ENCODE measurements at places on chromosomes 2 and 18.

GRCh38 chr2:214226061-214226460 is 184.8 kb upstream of the VWC2L start:
- DNase-seq: no peak

DNA sequence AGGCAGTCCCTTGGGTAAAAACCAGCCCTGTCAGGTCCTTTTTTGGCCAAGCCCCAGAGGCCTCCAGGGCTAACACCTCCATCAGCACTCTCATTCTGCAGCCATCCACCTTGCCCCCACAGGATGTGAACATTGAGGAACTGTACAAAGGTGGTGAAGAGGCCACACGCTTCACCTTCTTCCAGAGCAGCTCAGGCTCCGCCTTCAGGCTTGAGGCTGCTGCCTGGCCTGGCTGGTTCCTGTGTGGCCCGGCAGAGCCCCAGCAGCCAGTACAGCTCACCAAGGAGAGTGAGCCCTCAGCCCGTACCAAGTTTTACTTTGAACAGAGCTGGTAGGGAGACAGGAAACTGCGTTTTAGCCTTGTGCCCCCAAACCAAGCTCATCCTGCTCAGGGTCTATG is 7.3 kb downstream of the IL1F10 start:
- no peak for DNase-seq

- DNase-seq: no peak
These were observed 2019.4 kb upstream of the PIK3C3 start for GRCh38 chr18:39935598-39935997.

GRCh38 chr2:99512181-99512591 is 22.4 kb upstream of the REV1 start:
- DNase-seq: no peak

- DNase-seq: no peak
These were observed 38.1 kb upstream of the SLC38A11 start for GRCh38 chr2:164993287-164994016.

DNA sequence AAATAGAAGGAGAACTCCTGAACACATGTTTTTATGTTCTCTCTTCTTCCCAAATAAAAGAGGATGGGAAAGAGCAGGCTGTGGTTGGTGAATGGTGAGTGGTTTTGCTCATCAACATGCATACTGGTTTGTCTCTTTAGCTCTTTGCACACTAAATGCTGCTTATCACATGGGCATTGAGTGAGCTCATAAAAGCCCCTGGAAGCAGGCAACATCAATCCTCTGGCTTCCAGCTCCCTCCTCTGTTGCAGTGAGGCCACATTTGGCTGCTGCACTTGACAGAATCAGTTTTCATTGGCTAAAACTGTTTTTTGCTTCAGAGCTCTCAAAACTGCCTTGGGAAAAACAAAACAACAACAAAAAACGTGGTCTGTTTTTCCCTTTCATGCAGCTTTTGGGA is 1308.2 kb upstream of the NRXN1 start:
- no peak for DNase-seq

DNA sequence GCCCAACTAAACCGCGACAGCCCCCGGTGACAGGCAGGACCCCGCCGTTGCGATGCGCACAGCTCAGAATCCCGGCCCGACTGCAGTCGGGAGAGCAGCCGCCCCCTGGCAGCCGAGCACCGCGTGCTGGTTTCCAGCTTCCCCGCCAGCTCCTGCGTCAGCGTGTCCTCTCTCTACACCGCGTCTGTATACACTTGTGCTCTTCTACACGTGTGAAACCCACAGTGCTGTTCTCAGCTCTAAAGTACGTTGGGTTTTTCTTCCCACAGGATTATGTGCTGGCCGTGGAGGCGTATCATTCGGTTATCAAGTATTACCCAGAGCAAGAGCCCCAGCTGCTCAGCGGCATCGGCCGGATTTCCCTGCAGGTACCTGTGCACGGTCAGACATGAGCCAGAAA is 54.0 kb downstream of the ADI1 start:
- no peak for DNase-seq

GRCh38 chr2:143160732-143161707 is 31.8 kb downstream of the ARHGAP15 start:
- no peak for DNase-seq

- no peak for DNase-seq
These were observed 213.7 kb downstream of the MYCN start for GRCh38 chr2:16154061-16154460.

GRCh38 chr2:182716650-182716979 is 558 bp downstream of the DNAJC10 start:
- no peak for DNase-seq

- DNase-seq: no peak
These were observed 1.3 kb upstream of the LYPD6 start for GRCh38 chr2:149329068-149329467.

DNA sequence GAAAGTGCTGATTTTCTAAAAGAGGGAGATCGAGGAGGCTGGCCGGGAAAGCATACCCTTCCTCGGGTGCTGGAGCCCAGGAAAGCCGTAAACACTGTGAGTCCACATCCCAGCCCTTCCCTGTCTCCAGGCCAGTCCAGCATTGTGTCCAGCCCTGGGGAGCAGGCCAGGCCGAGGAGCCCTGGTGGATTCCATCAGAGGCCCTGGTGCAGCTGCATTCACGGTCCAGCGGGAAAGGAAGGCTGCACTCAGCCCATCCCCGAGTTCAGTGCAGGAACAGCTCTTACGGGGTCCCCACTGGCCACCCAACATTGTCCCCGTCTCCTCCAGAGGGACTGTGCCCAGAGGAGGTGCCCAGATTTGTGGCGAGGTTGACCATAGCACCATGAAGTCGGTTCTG is 218.6 kb downstream of the KLHL29 start:
- DNase-seq: no peak

DNA sequence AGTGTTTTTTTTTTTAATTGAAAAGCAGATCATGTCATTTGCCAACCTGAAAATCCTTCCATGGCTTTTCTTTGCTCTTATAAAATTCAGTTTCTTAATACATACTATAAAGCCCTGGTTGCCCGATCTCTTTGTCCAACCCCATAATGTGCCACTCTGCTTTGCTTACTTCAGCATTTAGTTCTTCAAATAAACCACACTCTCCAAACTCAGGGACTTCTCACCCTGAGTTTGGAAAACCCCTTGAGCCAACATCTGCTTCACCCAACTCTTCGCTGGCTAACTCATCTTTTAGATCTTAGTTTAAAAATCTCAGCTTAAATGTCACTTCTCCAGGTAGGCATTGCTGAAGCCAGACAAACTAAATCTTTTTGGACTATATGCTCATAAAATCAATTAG is 1.3 kb upstream of the STAT1 start:
- no peak for DNase-seq

DNA sequence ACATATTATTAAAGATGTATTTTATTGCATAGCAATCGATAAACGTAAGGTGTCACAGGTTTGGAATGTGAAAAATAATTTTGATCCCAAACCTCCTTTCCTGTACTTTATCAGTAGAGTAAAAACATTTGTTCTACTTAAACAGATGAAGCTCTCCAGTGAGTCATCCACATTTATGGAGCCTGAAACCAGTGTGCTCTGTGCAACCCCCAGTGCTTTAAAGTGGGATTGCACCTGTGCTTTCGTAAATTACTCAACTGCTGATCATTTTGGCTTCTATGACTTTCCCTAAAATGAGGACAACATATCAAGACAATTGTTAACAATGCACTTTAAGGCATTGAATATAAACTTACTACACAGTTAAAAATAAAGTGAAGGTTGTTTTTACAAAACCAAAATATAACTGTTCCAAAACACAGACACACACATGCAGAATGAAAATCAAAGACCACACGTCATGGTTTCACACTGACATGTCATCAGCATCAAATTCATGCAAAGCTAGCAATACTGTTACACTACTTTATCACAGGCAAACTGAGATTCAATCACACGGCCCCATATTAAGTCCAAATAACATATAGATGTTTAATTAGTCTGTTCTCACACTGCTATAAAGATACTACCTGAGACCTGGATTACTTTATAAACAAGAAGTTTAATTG is 9.7 kb downstream of the TMEM18 start:
- no peak for DNase-seq

DNA sequence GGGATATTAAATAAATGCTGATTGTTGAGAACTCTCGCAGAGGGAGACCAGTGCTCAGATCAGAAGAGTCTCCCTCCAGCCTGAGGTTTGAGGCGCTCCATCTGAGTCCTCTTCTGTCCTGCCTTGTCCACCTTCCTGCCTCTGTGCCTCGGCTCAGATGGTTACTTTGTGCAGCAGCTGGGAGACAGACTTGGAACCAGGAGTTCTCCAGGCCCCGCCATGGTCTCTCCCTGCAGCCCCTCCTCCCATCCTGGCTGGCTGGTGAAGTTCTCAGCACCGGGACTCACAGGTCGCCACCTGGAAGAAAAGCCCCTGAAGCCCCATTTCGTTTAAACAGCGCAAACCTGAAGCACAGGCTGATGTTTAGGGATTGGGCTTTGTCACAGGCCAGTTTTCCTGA is 60.6 kb downstream of the DDX1 start:
- DNase-seq: no peak

- DNase-seq: no peak
These were observed 607.5 kb upstream of the SLC39A10 start for GRCh38 chr2:195049372-195050031.

DNA sequence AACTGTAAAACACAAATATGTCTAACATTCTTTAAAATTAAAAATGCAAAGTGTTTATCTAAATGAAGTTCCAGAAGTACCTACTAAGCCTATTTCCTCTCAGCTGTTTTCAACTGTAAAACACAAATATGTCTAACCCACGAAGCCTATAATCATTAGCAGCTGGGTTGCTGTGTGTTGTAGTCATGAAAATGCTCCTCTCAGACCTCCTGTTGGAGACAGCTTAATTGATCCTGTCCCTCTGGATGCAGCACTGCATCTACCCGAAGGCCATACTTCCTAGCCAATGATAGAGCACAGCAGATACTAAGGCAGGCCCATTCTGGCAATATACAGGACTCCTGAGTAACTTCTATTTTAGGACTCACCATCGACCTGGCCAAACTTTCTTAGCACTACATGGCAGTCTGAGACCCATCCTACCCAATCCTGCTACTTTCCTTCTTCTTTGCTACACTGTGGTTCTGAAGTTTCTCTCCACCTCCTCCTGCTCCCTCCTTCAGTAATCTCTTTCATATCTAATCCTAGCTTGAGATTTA is 92.5 kb upstream of the RBBP8 start:
- no peak for DNase-seq

GRCh38 chr2:84286878-84287277 is 172.2 kb downstream of the SUCLG1 start:
- no peak for DNase-seq

All from T-cell (primary cell).